Fibroblast of lung (primary cell): ENCODE measurements at places on chromosomes 2 and 18. TPM values are rescaled to one million over a fixed set of nuclear protein-coding genes. Genes with fewer than 3 reads are reported as not detected.
A peak's percentile ranks its signal among the peaks of the same experiment; 100 is the strongest.

- H3K36me3 ChIP-seq, result no peaks in the 10 kb centered on the region
- H3K27ac ChIP-seq, result peak overlapping the region; percentile 39
- peak overlapping the region; percentile 65 for H3K4me3 ChIP-seq
- H3K4me1 ChIP-seq, result peaks cover 8% of the 10 kb centered on the region
These were observed 80.0 kb upstream of the CHRNA1 start for GRCh38 chr2:174844295-174844708.

GRCh38 chr2:17303521-17303920, 214.7 kb downstream of the RAD51AP2 start:
- H3K27ac ChIP-seq, result peak overlapping the region; percentile 57
- H3K36me3 ChIP-seq, result no peaks in the 10 kb centered on the region
- H3K27me3 ChIP-seq, result no peaks in the 10 kb centered on the region
- H3K4me1 ChIP-seq, result peaks cover 10% of the 10 kb centered on the region

- no peaks in the 10 kb centered on the region for H3K4me1 ChIP-seq
- H3K27me3 ChIP-seq, result no peaks in the 10 kb centered on the region
- no peak overlapping the region for H3K27ac ChIP-seq
- no peaks in the 10 kb centered on the region for H3K36me3 ChIP-seq
- DNase-seq, result no peak
- H3K4me3 ChIP-seq, result no peak overlapping the region
These were observed 65.0 kb upstream of the BOD1L2 start for GRCh38 chr18:57081899-57082298.

Gene LYPD6
- under 0.01 and 0.17 TPM in 2 replicates for total RNA-seq

Gene ADGRF3
- total RNA-seq, result under 0.01 TPM in 1 of 2 replicates, not detected in the other

Gene RAPH1
- 15.4 and 21.1 TPM in 2 replicates for total RNA-seq
